ENCODE measurements at places on chromosomes 6 and 20. TPM values are rescaled to one million over a fixed set of nuclear protein-coding genes. Genes with fewer than 3 reads are reported as not detected.

The PHACTR3 gene
- 97.8 TPM for polyA plus RNA-seq

The HRH3 gene
- polyA plus RNA-seq, result 10.6 TPM

The RAET1L gene
- not detected for polyA plus RNA-seq

The OR2J3 gene
- polyA plus RNA-seq, result not detected

The GPRC6A gene
- not detected for polyA plus RNA-seq

The NR2E1 gene
- 0.06 TPM for polyA plus RNA-seq

The EEF1A2 gene
- 690 TPM for polyA plus RNA-seq

The NPBWR2 gene
- not detected for polyA plus RNA-seq

The CYP39A1 gene
- 2.4 TPM for polyA plus RNA-seq

The UBD gene
- 0.27 TPM for polyA plus RNA-seq

The MEI4 gene
- polyA plus RNA-seq, result 1.3 TPM

Measured in spinal cord (tissue), 10 donors.